ENCODE measurements at places on chromosomes 13 and 19.

DNA sequence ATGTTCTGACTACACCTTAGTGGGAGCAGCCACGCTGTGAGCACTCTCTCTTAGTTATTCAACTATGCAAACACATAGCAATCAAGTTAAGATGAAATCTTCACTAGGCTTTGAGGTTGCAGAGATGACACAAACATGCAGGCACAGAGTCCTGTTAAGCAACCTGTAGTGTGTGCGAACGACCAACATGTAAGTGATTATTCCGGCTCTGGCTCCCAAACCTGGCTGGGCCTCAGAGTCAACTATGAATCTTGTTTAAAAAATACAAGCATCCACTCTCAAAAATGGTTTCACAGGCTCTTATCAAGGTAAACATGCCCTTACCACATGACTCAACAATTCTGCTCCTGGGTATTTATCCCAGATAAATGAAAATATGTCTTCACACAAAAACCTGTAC lies 91.4 kb downstream of the IRS2 start:
- no peak for DNase-seq

- peak; percentile 25 for DNase-seq
These were observed 5.4 kb upstream of the CDC37 start for GRCh38 chr19:10408511-10409283.

DNA sequence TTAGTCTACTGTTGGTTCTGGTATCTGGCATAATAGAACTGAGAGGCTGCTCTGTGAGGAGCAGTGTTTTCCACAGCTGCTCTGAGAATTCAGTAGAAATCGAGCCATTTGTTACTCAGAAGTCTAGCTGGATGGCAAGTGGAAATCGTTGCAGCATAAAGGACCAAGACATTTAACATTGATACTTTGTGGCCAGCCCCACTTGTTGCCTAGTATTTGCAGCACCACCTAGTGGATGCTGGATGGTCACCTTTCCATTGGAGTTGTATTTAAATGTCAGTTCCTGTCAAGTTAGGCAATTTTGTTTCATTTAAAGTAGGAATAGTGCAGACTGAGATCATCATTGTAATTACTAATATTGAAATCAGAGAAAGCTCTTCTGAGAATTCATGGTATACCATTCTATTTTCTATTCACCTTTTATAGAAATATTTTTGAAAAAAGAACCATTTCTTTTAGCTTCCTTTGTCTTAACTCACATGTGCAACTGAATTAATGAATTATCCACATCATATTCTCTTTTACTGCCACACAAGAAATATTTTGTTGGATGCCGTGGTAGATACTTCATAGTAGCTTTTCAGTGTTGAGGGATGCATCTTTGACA lies 64.6 kb downstream of the PDS5B start:
- DNase-seq = peak; percentile 91

GRCh38 chr19:1858412-1859081 lies 4.8 kb downstream of the KLF16 start:
- DNase-seq = no peak

- no peak for DNase-seq
These were observed 424.9 kb downstream of the FGF9 start for GRCh38 chr13:22095794-22096193.

DNA sequence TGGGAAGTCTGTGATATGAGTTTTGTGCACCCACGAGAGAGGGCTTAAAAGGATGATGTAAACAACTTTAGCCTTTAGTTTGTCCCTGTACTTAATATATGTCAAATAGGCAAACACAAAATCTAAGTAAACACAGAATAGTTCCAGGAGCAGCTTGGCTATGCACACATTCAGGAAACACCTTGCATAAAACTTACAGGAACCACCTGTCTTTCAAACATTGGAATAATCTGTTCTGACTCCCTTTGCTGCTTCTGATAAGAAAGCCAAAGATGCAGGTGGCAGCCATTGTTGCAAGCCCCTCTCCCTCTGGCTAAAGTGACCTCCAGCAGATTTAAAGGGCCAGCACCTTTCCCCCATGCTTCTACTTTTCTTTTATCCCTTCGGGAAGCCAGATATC lies 4.7 kb downstream of the EEF1AKMT1 start:
- DNase-seq = no peak

GRCh38 chr13:51737609-51738008 lies 66.4 kb downstream of the DHRS12 start:
- DNase-seq = no peak

DNA sequence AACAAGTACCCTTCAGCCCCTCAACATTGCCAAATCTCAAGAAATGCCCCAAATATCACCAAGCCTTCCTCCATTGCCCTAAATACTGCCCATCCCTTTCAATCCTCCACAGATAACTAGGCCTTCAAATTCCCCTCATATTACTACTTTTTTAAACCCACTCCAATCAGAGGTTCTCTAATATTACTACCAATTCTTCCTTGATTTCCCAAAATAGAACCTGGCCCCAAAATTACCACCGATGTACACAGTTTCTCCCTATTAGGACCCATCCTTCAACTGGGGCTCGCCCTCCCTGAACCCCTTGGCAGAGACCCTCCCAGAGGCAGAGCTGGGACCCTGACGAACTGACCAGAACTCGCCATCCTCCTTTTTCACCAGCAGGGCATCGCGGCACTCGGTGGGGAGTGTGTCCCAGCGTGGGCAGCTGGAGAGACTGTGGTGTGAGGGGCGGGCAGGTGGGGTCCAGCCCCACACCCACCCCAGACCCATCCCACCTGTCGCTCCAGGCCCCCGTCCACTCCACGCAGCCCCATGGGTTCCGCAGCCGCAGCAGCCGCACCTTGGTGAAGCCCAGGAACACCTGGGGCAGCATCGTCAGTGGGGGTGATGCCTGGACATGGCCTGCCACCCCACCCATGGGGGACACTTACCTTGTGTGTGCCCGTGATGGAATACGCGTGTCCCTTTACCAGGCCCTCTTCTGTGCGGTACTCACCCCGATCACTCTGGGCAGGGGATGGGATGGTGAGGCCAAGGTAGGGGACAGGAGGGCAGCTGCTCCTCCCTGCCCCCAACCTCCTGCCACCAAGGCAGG lies 6.1 kb downstream of the CAPN12 start:
- DNase-seq = no peak

DNA sequence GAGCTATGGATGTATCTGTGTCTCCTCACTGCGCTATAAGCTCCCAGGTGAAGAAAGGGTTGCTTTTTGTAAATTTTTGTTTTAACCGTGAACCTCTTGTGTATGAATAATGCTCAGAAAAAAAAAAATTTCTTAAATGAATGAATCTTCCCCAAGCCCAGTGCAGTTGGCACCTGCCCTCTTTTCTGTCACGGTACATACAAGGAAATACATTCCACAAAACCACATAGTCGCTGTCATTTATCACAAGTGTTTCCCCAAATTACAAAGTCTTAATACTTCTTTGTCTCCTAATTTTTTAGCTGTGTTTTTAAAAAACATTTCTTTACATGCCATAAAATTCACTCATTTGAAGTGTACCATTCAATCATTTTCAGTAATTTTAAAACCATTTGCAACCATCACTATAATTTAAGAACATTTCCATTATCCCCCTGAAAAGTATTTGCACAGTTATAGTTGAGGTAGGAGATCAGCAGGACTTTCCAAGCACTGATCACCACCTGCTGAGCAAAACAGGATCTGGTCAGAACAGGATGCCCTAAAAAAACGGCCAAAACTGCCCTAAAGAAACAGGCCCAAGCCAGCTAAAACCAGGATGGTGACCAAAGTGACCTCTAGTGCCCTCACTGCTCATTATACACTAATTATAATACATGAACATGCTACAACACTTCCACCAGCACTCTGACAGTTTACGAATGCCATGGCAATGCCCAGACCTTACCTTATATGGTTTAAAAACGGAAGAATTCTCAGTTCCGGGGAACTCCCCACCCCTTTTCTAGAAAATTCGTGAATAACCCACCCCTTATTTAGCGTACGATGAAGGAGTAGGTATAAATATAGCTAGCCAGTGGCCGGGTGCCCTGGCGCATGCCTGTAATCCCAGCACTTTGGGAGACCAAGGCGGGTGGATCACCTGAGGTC lies 1.3 kb upstream of the TEX30 start:
- DNase-seq = peak; percentile 71

- no peak for DNase-seq
These were observed 33.5 kb downstream of the FAM216B start for GRCh38 chr13:42814868-42815267.

DNA sequence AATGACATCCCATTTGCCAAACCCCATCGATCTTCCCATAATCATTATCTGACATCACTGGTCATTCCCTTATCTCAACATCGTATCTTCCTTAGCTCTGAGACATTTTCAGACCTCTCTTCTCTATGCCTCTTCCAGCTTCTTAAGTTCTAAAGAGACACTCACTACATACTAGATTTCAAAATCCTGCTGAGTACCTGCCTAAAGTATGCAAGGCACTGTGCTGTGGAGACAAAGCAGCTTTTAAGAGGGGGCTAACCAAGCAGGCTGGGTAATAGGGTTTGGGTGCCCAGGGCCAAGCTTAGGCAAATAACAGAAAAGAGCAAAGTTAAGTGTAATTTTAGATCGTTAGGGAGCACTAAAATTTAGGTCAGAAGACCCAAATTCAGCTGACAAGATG lies 3.4 kb upstream of the POMP start:
- no peak for DNase-seq

GRCh38 chr19:5420953-5421352 lies 34.3 kb upstream of the ZNRF4 start:
- DNase-seq = no peak

GRCh38 chr13:114005206-114005724 lies 31.4 kb upstream of the C13orf46 start:
- no peak for DNase-seq

- no peak for DNase-seq
These were observed 129.2 kb downstream of the PAN3 start for GRCh38 chr13:28267497-28267896.

GRCh38 chr13:98203646-98204326 lies 26.7 kb upstream of the RNF113B start:
- DNase-seq = no peak

DNA sequence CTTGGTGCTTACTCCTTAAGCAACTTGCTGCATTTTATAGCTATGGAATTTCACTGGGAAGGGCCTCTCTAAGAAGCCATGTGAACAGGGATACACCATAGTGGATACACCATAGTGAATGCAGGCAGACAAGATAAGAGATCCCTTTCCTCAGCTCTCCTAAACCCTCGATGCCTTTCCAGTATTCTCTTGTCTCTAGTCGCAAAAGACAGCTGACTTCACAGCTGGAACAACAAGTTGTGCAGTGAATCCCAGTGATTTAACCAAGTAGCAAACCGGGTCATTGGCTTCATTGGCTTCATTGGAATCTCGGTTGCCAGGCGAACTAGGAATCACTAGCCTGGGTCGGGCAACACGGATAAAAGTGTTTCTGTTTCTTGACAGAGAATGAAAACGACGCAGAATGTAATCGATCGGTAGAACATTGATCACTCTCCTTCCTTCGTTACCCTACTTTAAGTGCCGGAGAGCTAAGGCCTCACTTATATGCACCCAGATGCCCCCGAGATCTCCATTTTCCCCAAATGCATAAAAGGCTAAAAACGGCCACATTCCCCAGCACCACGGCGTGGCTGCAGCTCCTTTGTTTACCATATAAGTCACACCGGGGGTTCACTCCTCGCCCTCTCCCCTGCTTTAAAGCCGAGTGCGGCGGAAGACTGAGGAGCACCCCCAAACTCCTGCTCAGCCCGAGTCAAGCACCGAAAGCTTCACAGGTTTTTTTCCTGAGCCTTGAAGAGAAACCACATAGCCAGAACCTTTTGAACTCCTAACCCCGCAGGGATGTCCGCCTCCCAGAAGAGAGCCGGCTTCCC lies 674 bp downstream of the TRPC4 start:
- no peak for DNase-seq

GRCh38 chr13:28373810-28374209 lies 121.1 kb downstream of the FLT1 start:
- peak; percentile 98 for DNase-seq

All from AML-193 (cell line).